Stimulated activated CD4-positive, alpha-beta T cell treated with anti-CD3 and anti-CD28 coated beads, TNF-alpha, amount 100 ng/mL, for 24 hours (primary cell): ENCODE measurements at places on chromosomes 6 and 20.
A peak's percentile ranks its signal among the peaks of the same experiment; 100 is the strongest.

- no peak for DNase-seq
Measured at GRCh38 chr20:49561256-49561655, 6.7 kb downstream of the PTGIS start.

- DNase-seq = no peak
Measured at GRCh38 chr6:5590187-5590586, 328.9 kb downstream of the FARS2 start.

DNA sequence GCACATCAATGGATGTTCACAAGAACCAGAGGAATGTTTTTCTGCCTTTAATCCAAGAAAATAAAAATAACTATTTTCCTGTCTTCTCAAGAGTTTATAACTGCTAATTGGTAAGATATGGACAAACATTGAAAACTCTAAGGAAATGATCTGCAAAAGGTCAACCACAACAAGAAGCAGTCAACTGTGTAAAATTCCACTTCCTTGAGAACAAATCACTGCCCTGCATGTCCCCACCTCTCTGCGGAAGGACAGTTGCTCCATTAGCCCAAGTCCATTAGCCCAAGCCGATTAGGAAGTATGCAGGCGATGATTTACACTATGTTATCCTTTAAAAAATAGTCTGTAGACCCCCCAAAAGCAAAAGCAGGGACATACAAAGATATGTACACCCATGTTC is 27.6 kb downstream of the SLC22A23 start:
- DNase-seq = no peak

DNA sequence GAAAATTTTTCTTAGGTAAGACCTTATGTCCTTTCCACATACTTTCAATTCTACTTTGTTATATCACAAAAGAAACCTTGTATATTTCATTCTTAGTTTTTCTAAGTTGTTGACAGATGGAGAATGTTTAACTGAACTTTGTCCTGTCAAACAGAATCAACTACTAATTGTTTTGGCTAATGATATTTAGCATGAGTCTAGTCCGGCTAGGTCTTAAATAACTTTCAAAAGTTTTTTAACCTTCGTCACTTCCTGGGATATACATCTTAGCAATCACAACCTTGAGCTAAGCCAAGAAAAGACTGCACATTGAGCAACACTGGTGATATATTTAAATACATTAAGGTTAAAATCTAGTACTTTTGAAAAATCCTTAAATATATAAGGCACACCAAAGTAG is 62.9 kb upstream of the RUNX2 start:
- no peak for DNase-seq

DNA sequence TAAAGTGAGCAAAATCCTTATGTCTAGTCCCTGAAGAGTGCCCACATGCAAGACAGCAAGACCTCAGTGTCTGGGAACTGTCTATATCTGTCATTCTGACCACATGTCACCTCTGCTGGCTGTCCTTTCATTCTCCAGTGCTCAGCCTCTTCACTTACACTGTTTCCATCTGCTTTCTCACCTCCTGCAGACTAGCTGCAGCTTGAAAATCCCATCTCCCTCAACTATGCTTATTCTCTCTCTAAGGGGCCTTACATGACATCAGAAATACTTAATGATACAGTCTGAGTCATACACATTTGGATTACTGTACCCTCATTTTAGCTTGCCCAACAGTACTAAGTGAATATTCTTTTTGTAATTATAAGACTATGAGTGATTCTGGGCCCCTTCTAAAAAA is 587.8 kb downstream of the EPM2A start:
- DNase-seq = no peak

- DNase-seq = no peak
Measured at GRCh38 chr20:58130581-58130980, 97.9 kb downstream of the ANKRD60 start.

DNA sequence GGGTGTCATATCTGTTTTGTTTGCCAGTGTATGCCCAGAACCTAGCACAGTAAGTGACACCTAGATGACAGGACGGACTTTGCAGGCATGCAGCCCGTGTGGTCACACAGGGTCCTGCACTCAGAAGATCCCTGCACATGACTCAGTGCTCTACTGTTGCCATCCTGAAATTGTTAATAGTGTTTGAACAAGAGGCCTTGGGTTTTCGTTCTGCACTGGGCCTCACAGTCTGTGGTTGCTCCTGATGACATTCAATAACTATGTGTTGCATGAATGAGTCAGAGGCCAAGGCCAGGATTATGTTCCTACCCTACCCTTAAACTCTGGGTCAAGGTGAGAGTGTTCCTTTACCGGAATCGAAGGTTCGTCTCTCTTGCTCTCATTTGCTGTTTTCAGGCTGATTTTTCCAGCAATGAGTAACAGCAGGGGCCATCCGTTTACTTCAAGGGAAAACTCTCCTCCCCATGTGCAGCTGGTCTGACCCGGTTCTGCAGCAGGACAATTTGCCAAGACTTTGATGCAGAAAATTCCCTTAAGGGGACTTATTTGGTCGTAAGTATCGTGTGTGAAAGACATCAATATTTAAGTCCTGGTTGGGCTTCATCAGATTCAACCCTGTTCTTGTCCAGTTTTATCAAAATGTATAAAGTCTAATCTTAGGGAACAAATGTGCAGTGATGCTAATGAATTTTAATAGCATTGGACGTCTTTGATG is 13.0 kb upstream of the PFDN4 start:
- DNase-seq = no peak

DNA sequence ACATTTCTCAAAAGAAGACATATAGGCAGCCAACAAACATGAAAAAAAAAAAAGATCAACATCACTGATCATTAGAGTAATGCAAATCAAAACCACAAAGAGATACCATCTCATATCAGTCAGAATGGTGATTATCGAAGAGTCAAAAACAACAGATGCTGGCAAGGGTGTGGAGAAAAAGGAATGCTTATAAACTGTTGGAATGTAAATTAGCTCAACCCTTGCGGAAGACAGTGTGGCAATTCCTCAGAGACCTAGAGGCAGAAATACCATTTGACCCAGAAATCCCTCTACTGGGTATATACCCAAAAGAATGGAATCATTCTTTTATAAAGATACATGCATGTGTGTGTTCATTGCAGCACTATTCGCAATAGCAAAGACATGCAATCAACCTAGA is 303.8 kb upstream of the THEMIS start:
- DNase-seq = no peak

DNA sequence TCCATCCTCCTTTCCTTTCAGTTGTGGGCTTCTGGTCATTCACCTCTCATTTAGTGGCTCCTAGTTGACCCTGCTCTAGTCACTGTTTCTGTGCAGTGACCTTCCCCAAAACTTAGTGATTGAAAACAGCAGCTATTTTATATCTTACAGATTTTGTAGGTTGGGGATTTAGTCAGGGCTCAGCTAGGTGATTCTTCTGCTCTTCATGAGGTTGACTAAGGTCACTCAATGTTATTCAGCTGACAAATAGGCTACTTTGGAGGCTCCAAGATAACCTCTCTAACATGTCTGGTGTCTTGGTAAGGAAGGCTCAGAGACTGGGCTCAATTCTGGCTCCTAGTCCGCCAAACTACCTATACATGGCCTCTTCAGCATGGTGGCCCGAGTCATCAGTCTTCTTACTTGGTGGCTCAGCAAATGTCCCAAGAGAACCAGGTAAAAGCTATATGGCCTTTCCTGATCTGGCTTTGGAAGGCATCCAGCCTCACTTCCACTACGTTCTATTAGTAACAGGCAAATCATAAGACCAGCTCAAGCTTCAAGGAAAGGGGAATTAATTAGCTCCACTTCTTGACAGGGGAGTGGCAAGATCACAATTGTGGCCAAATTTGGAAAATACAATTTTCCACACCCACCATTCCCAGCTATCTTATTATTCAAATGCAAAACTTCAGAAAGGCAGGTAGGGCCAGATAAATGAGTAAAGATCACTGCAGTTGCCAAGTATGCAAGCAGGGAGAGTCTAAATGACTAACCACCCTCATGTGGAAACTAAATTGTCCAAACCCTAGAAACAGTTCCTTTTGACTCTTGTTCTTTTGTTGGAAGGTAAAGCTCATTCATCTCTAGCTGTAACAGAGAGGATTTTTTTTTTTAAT is 50.5 kb upstream of the LTV1 start:
- DNase-seq = no peak

- no peak for DNase-seq
Measured at GRCh38 chr6:117375446-117375845, 50.3 kb downstream of the ROS1 start.

GRCh38 chr6:108492131-108492766 is 68.5 kb upstream of the FOXO3 start:
- DNase-seq = no peak

DNA sequence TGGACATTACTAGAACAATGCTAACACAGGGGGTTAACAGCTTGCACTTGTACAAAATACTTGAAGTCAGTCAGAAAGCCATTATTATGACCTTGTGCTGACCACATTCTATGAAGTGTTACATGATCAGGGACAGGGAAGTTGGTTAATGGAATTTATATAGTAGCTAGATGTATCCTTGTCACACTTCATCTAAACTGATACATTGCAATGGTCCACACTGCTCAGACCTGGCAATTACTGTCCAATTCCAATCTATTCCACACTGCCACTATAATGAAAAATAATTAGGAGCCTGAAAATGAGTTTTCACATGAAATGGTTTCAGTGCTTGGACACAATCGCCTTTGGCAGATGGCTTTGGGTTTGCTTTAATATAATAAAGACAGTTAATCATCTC is 850.8 kb downstream of the EPHA7 start:
- DNase-seq = no peak

- DNase-seq = peak; percentile 45
Measured at GRCh38 chr20:53146201-53146891, 174.2 kb downstream of the TSHZ2 start.

DNA sequence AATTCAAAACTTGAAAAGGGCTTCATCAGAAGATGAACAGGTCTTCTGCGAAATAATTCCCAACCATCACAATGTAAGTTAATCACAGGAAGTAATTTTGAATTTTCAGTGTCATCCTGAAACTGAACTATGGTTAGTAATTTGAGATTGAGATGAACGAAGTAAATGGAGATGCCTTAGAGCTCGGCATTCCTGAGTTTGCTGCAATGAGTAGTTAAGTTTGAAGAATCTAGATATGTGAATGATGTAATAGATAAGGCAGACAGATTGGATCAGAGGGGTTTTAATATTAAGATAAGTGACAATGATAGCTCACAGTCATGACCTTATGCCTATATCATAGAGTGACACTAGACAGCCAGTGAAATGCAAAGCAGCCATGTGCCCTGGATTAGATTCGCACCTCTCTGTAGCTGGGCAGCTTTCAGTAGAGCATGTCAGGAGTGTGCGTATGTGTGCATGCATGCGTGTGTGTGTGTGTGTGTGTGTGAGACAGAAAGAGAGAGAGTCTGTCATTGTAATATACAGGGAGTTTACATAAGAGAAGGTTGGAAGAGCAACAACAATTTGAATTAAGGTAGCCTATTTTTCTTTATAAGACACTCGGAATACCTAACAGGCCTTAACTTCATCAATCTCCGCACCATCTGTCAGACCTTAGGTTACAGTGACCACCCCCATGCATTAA is 233.0 kb downstream of the GMPR start:
- no peak for DNase-seq

DNA sequence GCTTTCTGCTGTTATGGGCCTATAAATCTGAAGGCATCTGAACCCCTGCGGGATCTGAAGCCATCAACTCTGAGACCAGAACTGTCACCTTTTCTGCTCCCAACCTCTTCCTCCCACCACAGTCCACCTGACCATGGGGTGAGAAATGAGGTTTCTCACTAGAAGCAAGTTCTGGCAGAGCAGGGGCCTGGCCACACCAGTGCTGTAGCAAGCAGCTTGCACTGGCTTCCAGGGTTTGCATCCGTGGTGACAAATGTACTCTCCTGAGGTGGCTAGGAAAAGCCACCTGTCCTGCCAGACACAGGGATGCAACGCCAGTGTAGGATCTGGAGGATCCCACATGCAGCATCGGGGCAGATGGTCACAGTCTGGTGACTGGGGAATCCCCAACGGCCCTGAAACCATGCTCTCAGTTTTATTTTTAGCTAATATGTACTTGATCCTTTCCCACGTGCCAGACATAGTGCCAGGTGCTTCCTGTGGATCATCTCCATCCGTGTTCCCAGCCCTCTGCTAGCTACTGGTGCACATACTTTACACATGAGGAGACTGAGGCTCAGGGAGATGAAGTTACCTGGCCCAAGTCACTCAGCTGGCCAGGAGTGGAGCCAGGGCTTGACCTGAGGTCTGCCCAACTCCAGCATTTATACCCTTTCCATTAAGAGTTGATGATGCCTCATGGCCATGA is 122.1 kb upstream of the SPACA1 start:
- DNase-seq = no peak

GRCh38 chr6:135383301-135383700 is 114.2 kb downstream of the AHI1 start:
- no peak for DNase-seq

- DNase-seq = no peak
Measured at GRCh38 chr20:58547623-58548475, 32.6 kb upstream of the APCDD1L start.

- DNase-seq = no peak
Measured at GRCh38 chr6:142900227-142900971, 44.6 kb downstream of the HIVEP2 start.

GRCh38 chr20:40778894-40779496 is 90.0 kb upstream of the MAFB start:
- no peak for DNase-seq

- no peak for DNase-seq
Measured at GRCh38 chr6:152636021-152636608, 1.0 kb downstream of the SYNE1 start.

GRCh38 chr6:40165036-40165709 is 230.9 kb upstream of the MOCS1 start:
- DNase-seq = no peak
